Fibroblast of lung (primary cell): ENCODE measurements at places on chromosomes 4 and X. TPM values are rescaled to one million over a fixed set of nuclear protein-coding genes. Genes with fewer than 3 reads are reported as not detected.

- DNase-seq, result peak; percentile 56
These were observed 183.9 kb downstream of the OPHN1 start for GRCh38 chrX:68249401-68249831.

DCK gene
- 10.0 and 12.2 TPM in 2 replicates for total RNA-seq

STS gene
- 1.8 and 5.0 TPM in 2 replicates for total RNA-seq

DNA sequence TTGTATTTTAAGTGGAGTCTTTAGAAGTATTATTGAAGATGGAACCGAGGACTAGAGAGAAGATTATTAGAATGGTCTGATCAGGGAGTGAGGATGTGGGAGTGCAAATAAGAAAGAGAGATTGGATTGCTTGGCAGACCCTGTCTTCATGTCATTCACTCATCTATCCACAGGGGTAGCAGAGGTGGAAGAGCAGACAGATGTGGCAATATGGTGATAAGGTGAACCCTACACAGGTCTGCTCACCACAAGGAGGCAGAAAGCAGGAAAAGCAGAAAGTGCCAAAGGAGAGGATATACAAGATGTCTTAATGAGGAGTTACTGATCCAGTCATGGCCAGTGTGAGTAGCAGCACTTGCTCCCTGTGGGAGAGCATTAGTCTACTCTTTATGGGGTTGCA is 129.4 kb downstream of the MAGEE2 start:
- DNase-seq, result no peak

DNA sequence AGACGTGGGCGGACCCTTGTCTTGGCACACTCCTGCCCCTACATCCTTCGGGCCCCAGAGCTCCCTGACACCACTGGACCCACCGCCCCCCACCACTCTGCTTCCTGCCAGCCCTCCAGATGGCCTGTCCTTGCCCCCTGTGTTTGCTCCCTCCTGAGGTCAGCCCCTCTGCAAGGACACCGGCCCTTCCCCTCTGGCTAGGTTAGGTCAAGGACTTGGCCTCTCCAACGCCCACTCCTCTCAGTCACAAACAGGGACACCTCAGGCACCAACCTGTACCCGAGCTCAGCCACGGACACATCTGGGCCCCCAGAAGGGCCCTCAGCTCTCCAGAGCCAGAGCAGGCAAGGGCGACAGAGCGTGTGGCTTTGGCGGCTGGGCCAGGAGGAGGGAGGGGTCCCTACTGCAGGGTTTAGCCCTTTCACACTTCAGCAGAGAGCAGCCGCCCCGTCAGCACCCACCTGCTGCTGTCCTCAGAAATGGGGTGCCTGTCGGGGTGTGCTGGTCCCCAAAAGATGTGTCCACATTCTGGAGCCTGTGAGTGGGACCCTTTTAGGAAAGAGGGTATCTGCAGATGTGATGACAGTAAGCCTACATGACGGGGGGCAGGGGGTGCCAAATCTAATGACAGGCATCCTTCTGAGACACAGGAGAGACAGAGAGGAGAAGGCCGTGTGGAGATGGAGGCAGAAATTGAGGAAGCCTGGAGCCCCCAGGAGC is 23.5 kb upstream of the DUSP9 start:
- DNase-seq, result no peak

- no peak for DNase-seq
These were observed 1.3 kb upstream of the ITM2A start for GRCh38 chrX:79368441-79368840.

DNA sequence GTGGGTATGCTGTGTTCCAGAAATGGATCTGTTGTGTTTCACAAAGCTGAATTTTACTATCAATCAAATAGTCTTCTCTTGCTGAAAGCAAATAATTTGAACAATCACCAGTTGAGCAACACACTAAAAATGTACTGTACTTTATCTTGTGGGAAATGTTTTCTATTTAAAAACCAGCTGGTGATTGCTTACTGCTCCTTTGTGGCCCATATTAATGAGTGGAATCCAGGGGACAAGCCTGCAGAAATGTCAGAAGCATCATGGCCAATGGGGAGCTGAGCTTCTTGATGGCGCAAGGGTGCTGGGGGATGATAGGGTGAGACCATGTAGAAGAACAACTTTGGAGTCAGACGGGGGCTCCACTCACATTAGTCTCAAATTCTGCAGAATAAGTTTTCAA is 346.2 kb downstream of the ARHGAP10 start:
- DNase-seq, result no peak

DNA sequence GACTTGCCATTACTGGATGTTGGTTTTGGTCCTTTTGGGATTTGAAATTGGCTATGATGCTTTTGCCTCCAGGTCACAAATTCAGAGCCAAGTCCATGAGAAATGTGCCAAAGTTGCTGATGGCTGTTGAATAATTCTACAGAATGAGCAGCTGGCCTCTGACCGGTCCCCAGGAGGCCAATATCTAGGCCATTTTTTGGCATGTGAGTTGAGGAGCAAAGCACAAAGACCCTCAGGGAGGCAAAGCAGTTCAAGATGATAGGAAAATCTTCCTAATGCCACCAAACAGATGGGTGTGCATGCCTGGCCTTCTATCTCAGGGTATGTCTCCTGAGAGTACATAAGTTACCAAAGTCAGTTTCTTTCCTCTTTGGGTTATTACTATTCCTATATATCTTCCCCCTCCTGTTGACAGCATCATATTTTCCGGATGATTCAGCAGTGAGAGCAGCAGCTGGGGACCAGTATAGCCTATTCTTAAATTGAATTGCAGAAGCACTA is 44.4 kb downstream of the SEL1L3 start:
- DNase-seq, result no peak

SMIM31 gene
- total RNA-seq, result not detected in 2 replicates

- peak; percentile 85 for DNase-seq
These were observed 15.4 kb upstream of the DOCK11 start for GRCh38 chrX:118480172-118480571.

DNA sequence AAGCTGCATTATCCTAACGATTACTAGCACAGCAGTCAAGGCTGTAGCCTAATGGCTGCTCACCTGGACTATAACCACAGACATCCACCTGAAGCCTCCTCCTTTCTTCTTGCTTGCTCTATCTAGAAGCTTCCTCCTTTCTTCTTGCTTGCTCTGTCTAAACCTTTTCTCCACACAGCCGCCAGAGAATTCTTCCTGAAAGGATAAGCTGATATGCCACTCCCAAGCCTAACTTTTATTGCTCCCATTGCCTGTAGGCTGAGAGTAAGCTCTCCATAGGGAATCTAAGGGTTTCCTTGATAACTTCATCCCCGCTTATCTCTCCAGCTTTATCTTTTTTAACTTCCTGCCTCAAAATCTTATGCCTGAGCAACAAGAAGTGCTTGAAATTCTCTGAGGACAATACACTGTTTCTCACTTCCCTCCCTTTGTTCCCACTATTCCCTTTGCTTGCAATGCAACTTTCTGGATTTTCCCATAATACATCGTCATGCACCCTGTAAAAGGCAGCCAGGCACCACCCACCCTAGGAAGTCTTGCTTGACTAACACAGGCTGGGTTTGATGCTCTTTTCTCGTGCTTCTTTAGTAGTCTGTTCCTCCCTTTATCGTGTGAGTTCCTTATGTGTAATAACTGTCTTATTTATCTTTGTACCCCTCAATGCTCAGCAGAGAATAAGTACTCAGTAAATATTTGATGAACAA is 1.4 kb upstream of the LRIT3 start:
- no peak for DNase-seq

DUSP21 gene
- not detected in 2 replicates for total RNA-seq

GRCh38 chr4:79851625-79852304 is 221.3 kb downstream of the ANTXR2 start:
- peak; percentile 59 for DNase-seq

DNA sequence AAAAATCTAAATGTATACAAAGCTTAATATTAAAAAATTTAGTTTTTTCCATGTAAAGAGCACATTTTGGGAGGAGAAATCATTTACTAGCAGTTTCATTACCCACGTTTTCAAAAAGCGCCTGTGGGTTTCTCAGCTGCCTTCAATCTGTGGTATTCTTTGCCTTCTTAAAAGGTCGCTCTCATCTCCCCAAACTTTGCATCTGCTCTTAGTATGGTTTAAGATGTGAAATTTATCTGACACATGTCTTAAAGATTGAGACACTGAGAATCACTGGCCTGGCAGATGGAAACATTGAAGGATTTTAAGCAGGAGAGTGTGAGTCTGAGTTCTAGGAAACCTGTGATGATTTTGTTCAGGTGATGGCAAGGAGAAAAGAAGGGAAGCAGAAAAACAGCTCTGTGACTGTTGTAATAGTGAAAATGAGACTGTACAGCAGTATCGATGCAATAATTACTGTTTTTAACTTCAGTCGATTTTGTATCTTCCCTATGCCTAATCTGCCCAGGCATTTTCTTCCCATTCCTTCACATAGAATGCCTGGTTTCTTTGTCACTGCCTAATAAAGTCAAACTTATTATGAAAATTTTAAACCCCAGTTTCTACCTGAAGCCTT is 75.9 kb downstream of the PAQR3 start:
- DNase-seq, result no peak
